ENCODE measurements at places on chromosomes 13 and 19.
A peak's percentile ranks its signal among the peaks of the same experiment; 100 is the strongest.

GRCh38 chr19:10238172-10238783 lies 7.1 kb upstream of the S1PR2 start:
- DNase-seq: no peak

GRCh38 chr19:7654401-7654800 lies 14.4 kb upstream of the RETN start:
- DNase-seq: no peak

DNA sequence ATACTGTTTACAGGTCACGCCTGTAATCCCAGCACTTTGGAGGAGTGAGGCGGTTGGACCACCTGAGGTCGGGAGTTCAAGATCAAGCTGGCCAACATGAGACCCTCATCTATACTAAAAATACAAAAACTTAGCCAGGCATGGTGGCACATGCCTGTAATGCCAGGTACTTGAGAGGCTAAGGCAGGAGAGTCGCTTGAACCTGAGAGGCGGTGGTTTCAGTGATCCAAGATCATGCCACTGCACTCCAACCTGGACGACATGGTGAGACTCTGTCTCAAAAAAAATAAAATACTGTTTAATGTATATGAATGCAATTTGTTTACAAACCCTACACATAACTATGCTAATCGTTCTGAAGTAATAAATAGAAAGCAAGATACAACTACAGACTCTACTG lies 102.4 kb downstream of the ZNF486 start:
- DNase-seq: no peak

- no peak for DNase-seq
Observed at GRCh38 chr19:47444388-47444821, 25.1 kb upstream of the MEIS3 start.

DNA sequence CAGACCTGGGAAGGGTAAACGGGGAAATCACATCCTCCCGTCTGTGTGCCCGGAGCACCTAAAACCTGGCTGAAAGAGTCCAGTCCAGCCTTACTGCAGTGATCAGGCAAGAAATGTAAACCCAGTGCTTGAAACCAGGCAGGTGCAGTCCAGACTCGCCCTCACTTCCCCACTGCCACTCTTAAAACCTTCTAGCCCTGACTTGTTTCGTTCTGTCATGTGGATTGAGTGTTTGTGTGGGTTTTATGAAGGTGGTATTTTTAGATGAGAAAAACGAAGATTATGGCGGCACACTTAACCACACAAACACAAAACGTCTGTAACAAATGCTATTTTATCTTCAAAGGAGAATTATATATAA lies 839 bp upstream of the CKAP2 start:
- DNase-seq: peak; percentile 14

All from MV-4-11 (cell line).